Coronary artery (tissue), 2 donors: ENCODE measurements at places on chromosomes 13 and 19.

DNA sequence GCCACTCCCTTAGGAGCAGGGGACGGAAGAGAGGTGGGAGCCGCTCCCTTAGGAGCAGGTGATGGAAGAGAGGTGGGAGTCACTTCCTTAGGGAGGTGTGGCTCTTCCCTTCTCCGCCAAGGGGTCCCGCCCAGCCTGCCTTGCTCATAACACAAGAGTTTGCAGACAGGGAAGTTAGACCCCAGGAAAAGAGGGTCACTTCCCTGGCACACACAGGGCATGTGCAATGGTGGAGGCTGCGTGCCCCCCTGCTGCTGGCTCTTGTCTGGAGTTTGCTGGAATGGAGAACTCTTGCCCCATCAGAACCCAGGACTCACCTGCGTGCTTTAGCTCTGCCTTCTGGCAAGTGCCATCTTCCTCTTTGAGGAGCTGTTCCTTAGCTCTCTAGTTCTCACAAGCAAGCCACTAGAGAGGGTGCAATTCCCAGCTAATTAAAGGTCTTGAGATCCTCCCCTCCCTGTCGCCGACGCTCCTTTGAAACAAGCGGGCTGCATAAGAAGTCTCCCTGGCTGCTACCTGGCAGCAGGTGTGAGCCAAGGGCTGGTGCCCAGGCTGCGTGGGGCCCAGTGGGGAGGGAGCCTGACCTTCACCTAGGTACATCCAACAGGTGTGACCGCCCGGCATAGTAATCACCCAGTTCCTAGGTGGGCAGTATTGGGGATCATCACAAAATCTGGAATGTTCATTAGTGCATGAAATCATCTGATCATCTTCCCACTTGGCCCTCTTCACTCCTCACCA is 281.6 kb downstream of the ZNF536 start:
- peak; percentile 50 for DNase-seq

DNA sequence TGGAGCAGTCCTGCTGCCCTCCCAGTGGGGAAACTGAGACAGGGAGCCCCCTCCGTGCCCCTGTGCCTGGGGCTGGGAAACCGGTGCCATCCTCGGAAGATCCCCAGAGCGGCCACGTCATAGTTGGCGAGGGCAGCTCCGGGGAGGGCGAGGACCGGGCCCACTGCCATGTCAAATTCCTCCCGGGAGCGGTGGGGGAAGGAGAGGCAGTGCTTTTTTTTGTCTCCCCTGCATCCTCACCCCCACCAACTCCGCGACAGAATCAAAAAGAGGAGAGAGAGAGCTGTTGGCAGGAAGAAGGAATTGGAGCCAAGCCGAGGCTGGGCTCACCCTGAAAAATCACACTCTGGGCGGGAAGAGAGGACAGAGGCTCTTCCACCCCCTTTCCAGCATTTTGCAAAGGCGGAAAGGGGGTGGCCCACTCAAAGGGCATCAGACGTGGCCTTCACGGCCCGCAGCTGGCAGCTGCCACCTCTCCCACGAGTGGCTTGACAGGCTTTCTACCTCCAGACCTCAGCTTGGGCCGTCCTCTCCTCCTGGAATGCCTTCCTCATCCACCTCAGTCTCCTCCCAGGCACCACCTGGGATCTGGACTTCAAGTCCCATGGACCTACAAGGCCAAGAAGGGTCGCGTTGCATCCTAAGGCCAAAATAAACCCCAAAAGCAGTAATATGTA is 19.6 kb upstream of the NFIC start:
- peak; percentile 93 for DNase-seq

- DNase-seq: peak; percentile 61
These were observed 58.0 kb upstream of the ZNF536 start for GRCh38 chr19:30314056-30314804.

DNA sequence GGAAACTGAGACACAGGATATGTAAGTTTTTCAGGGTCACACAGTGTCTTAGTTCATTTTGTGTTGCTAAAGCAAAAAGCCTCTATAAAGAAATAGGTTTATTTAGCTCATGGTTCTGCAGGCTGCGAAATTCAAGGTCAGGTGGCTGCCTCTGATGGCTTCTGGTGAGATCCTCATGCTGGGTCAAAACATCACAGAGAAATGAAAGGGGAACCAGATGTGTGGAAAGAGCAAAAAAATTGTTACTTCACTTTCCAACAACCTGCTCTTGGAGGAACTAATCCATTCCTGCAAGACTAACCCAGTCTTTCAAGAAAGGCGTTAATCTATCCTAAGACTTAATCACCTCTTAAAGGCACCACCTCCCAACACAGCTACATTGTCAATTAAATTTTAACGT is 64.2 kb upstream of the UBL3 start:
- DNase-seq: no peak

DNA sequence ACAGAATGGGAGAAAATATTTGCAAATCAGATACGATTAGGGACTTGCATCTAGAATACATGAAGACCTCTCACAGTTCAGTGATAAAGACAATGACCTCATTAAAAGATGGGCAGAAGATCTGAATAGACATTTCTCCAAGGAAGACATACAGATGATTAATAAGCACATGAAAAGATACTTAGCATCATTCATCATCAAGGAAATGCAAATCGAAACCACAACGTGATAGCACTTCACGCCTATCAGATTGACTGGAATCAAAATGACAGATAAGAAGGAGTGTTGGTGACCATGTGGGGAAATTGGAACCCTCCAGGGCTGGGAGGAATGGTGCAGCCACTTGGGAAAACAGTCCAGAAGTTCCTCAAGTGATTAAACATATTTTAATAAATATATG is 25.8 kb downstream of the CFAP97D2 start:
- DNase-seq: no peak

- DNase-seq: no peak
These were observed 18.6 kb upstream of the MLLT1 start for GRCh38 chr19:6298413-6298812.

- peak; percentile 93 for DNase-seq
These were observed 3.5 kb downstream of the KLF2 start for GRCh38 chr19:16327911-16328823.

GRCh38 chr19:58021541-58022282 is 12.1 kb upstream of the ZSCAN1 start:
- no peak for DNase-seq

- DNase-seq: no peak
These were observed 1002.7 kb upstream of the PCDH20 start for GRCh38 chr13:62418376-62418775.

- no peak for DNase-seq
These were observed 50.7 kb downstream of the C1QTNF9 start for GRCh38 chr13:24360106-24360505.

DNA sequence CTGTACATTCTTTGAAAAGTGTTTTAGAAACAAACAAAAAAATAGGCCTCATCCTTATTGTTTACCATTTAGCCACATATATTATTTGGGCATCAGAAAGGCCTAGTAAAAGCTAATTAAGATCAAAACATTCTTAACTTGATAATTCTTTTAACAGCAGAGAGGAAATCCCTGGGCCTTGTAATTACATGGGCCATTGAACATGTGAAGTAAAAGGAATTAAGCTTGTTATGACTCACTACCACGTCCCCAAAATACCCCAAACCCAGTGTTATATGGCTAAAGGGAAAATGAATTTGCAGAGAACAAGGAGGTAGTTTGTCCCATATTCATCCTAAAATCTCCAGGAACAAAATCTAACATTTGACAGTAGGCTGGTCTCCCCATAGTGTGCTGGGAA is 439.8 kb downstream of the ITGBL1 start:
- DNase-seq: no peak

GRCh38 chr13:79011179-79011578 is 352.2 kb upstream of the OBI1 start:
- DNase-seq: no peak

GRCh38 chr13:90710164-90710759 is 637.2 kb upstream of the MIR17HG start:
- no peak for DNase-seq

GRCh38 chr13:100096526-100096925 is 7.6 kb downstream of the PCCA start:
- DNase-seq: no peak

- no peak for DNase-seq
These were observed 160.4 kb upstream of the GPC6 start for GRCh38 chr13:93066187-93066586.

DNA sequence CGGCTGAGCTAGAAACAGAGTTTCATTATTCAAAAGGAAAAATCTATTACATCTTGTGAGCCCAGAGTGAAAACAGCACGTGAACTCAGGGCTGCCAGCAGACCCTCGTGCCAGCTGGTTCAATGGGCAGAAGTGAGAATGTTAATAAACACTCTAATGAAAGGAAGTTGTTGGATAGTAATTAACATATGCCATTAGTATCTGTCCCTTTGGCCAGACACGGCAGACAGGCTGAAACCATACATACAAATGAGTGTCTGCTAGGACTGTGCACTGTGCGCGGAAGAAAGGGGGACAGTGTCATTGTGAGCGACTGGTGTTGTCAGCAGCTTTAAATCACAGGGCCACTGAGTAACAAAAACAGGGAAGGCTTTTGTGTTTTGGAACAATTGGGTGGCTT is 121.9 kb upstream of the TSC22D1 start:
- no peak for DNase-seq

DNA sequence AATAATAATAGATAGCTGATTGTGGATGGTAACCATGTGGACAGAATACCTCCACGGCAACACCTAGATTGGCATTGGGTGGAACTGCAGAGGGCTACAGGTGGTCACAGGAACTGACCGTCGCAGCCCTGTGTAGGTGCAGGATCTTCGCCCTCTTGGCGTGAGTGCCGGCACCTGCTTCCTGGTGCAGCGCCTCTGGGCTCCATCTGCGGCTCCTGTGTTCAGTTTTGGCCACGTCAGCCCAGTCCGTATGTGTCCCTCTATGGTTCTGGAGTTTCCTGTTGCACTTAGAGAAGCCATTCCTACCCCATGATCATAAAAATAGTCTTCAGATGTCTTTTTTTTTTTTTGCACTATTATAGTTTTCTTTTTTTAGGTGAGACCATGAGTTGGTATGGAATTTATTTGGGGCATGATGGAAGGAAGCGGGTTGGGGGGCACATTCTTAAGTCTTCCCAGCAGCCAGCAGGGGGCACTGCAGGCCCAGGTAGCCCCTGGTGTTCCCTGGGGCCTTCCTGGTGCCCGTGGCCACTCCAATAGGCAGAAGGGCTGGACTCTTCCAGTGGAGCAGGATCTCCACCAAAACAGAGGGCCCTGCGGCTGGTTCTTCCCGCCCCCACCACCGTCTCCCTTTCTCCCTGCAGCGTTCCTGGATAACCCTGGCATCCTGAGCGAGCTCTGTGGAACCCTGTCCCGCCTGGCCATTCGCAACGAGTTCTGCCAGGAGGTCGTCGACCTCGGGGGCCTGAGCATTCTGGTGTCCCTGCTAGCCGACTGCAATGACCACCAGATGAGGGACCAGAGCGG is 10.1 kb upstream of the SLC25A42 start:
- DNase-seq: no peak

- no peak for DNase-seq
These were observed 760.6 kb downstream of the EFNB2 start for GRCh38 chr13:105774739-105775460.

DNA sequence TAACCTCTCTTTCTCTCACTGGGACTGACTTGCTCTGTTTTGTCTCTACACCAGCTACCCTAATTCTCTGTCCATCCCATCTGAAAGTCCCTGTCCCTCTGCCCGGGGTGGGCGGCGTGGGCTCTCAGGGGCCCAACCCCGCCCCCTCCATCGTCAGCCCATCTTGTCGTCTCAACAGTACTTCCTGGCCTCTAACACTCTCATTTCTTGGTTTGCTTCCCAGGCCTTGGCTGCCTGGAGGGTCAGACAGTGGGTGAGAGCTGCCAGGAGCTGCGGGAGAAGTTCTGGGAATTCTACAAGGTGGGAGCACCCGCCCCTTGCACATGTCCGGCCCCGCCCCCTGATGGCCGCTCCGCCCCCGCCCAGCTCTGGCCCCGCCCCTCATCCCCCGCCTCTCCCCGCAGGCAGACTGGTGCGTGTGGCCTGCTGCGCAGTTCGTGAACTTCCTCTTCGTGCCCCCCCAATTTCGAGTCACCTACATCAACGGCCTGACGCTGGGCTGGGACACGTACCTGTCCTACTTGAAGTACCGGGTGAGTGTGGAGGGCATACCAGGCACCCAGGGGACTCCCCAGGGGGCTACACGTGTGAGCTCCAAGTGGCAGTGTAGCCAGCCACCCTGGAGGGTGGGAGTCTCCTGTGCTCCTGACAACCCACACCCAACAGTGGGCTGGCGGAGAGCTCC is 1.7 kb downstream of the MPV17L2 start:
- no peak for DNase-seq

GRCh38 chr19:35049456-35049855 is 7.9 kb downstream of the HPN start:
- DNase-seq: no peak

DNA sequence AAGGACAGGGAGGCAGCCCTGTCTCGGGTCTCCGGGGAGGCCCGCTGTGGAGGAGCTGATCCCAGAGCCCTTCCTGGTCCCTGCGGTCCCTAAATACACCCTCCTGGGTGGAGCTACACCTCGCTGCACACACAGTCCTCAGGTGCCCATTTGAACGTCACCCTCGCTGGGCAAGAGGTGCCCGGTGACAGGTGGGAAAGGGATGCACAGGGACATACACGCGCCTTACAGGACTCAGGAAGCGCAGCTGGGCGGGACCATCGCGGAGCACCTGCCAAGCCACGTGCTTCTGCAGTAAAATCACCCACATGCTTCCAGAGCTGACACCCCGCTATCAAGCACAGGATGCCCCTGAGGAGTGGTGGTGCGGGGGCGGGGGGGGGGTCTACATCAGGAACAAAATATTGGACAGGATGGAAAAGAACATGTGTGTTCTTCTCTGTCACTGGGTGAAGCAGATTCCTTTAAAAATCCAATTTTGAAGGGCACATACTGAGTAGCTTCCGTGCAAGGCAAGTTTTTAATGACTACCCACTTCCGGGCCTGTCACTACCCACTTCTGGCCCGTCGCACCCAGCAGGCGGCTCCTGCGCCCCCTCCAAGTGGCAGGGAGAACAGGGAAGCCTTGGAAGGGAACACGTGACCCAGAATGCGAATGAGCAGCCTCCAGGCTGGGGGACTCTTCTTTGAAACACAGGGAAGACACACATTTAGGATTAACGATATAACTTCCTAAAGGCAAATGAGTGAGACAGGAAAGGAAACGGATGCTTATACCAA is 78.9 kb downstream of the COL4A1 start:
- peak; percentile 71 for DNase-seq

DNA sequence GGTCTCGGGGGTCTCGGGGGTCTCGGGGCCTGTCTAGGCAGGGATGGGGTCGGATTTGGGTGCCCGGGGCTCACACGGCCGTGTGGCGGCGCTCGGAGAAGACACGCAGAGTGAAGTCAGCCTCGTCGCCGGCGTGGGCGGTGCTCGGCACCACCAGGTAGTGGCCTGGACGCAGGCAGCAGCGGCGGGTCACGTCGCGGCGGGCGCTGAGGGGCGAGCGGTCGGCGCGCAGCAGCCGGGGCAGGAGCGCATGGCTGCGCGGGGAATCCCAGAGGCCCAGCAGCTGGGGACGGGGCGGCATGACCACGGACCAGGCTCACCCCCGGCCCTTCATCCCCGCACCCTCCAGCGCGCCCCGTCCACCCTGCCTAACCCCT is 8.2 kb downstream of the CAPN12 start:
- DNase-seq: peak; percentile 76

GRCh38 chr19:11053817-11054195 is 35.5 kb upstream of the LDLR start:
- no peak for DNase-seq

- DNase-seq: no peak
These were observed 856.6 kb upstream of the KLHL1 start for GRCh38 chr13:70964874-70965273.
